ENCODE measurements at places on chromosomes 4 and X.

- no peak for DNase-seq
Observed at GRCh38 chrX:20112022-20112774, 4.5 kb downstream of the MAP7D2 start.

DNA sequence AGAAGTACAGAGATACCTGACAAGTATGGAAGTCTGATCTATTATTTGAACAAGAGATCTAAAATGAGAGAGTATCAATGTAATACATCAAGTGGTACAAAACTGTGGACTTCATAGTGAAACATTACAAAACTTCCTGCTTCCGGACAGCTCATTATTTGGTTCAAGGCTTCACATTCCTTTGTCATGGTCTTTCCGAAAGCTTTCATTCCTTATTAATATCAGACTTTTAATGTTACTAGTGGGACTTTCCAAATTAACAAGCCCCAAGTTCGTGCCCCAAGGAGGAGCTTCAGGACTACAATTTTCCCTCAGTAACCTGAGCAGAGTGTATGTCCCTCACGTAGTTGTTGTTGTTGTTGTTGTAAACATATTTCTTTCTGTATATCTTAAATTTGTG lies 1.2 kb downstream of the CHIC2 start:
- DNase-seq: peak; percentile 14

- no peak for DNase-seq
Observed at GRCh38 chr4:108018884-108019187, 29.1 kb downstream of the HADH start.

DNA sequence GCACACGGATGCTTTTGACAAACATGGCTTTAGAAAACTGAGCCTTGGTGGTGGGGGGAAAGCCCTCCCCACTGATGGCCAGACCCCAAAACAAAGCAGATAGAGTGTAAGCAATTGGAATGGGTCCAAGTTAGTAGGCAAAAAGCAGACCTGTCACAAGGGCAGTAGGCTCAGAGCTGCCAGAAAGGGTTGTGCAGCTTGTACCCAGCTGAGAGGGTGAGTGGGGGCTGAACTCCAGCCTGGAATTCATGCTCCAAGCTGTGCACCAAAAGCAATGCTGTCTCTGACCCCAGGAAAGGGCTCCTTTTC lies 101.1 kb upstream of the TEX13D start:
- DNase-seq: no peak

DNA sequence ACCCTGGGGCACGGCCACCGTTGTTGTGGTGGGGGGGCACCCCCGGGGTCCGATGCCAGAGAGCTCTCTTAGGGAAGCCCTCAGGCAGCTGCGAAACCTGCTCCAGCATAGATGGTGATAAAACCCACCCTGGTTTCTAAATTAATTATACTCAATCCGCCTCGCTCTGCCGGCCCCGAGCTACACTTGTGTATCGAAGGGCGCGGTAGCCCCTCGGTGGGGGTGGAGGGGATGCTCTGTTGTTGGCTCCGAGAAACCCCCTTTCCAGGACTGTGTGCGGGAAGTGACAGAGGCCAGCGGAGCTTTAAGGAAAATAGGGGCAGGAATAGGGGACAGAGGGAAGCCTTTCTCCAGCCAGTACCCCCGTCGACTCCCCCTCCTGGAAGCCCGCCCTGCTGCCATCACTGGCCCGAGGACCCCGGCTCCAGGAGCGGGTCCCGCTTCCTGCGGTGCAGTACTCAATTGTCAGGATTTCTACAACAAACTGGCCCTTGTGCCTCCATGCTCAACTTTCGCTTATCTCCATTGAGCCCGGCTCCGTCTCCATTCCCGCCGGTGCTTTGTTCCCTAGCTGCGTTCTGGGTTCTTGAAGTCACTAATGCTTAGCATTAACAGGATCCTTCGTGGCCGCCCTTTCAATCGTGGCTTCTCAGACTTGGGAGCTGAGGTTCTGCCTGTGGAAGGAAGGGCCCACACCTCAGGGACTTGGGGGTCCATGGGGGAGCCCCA lies 408.2 kb downstream of the BCOR start:
- DNase-seq: no peak

- no peak for DNase-seq
Observed at GRCh38 chrX:134544513-134545151, 84.7 kb downstream of the HPRT1 start.

- peak; percentile 62 for DNase-seq
Observed at GRCh38 chr4:81405900-81406401, 65.8 kb downstream of the RASGEF1B start.

- DNase-seq: no peak
Observed at GRCh38 chr4:155908187-155909139, 5.0 kb downstream of the TDO2 start.

GRCh38 chr4:121799208-121799823 lies 1.8 kb upstream of the EXOSC9 start:
- DNase-seq: no peak

GRCh38 chr4:86118711-86119110 lies 241.1 kb downstream of the MAPK10 start:
- no peak for DNase-seq

- no peak for DNase-seq
Observed at GRCh38 chrX:26722666-26723428, 506.9 kb downstream of the MAGEB5 start.

DNA sequence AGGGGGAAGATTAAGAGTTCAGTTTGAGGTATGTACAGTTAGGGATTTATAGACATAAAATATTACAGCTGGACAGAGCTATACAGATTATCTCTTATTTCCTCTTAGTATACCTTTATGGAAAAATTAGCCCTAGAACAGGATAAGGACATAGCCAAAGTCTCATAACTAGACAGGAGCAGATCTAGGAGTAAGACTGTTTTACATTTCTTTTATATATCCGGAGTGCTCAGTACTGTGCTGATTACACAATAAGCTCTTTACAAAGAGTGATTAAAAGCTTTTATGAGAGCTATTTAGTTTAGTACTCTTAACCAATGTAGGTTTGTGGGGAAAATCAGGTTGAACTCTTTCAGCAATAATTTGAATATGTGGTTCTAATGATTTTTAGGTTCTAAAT lies 105.8 kb downstream of the TBX22 start:
- no peak for DNase-seq

GRCh38 chrX:100931925-100932285 lies 3.2 kb upstream of the XKRX start:
- DNase-seq: no peak

All from GM13977 (cell line).